ENCODE measurements at places on chromosomes 13 and 19.

- peak; percentile 78 for DNase-seq
Observed at GRCh38 chr13:108827646-108828045, 198.2 kb downstream of the MYO16 start.

- DNase-seq, result no peak
Observed at GRCh38 chr19:44666852-44667556, 4.3 kb upstream of the CEACAM19 start.

DNA sequence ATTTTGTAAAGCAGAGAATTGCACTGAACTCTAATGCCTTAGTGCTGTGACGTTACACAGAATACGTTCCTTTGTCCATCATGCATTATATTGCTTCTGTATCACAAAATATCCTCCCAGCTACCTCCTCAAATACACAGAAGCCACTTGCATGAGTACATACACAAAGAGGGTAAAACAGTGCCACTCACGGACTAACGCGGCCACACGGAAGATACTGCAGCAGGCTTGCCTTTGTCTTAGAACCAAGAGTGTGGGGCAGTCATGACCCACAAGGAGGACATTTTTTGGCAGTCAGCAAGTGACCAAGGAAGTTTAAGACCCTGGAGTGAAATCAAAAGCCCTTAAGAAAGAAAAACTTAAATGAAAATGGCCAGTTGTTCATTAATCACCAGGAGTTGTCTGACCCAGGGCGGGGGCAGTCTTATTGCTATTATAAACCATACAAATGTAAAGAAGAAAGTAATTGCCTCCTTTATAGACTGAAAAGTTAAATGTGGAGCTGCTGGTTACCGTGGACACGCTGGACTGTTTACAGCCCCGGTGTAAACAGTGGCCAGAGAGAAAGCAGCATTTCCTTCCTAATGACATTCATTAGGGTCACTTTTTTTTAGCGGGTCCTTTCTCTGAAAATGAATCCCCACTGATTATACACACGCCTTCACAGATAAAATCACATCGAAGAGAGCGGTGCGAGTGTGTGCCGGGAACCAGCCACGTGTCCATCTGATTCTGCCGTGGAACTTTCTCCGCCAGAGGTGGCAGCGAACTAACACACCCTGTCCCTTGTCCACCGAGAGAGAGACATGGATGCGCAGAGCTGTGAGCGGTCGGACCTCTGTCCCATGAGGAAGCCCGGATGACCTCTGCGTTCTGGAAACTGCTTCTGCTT, 66.8 kb downstream of the SOX1 start:
- DNase-seq, result no peak

DNA sequence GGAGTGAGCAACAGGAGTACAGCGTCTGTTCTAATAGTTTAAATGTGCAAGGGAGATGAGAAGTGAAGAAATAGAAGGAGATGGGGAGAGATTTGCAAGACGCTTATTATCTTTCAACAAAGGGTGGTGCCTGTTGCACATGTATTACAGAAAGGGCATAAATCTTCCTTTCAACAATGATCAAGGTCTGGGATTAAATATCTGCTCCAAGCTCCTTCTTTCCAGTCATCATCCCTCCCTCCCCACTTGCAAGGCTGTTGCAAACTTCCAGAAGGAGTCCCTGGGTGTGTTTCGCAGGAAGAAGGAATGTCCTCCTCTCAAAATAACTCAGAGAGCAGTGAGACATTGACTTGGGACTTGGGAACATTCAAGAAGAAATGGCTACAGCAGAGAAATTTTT, 63.5 kb upstream of the MYCBP2 start:
- DNase-seq, result no peak

DNA sequence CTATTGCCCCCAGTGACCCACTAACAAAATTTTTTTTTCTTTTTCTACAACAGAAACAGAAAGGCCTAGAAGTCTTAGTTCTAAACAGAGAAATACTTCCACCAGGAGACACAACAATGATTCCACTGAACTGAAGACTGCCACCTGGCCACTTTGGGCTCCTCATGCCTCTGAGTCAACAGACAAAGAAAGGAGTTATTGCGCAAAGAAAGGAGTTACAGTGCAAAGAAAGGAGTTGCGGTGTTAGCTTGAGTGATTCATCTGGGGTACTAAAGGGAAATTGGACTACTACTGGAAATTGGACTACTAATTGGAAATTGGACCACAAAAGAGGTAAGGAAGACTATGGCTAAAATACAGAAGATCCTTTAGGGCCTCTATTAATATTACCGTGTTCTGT, 116.6 kb downstream of the PCDH17 start:
- no peak for DNase-seq

DNA sequence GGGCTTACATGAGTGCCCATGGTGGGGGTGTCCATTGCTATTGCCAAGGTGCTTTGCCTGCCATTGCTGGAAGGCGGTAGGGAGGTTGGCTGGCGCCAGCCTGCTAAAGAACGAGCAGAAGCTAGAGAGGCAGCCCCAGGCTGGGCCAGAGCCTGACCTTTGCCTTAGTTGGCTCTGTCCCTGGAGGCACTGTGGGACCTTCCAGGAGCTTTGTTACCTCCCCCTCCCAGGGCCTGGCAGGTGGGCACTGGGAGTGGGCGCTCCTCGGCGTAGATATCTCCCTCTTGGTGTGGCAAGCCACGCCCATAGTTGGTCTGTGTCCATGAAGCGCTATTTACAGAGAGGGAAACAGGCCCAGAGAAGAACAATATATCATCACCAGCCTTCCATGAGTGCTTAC, 2.3 kb upstream of the SLC25A42 start:
- no peak for DNase-seq

- no peak for DNase-seq
Observed at GRCh38 chr19:21158523-21159135, 16.8 kb downstream of the ZNF431 start.

DNA sequence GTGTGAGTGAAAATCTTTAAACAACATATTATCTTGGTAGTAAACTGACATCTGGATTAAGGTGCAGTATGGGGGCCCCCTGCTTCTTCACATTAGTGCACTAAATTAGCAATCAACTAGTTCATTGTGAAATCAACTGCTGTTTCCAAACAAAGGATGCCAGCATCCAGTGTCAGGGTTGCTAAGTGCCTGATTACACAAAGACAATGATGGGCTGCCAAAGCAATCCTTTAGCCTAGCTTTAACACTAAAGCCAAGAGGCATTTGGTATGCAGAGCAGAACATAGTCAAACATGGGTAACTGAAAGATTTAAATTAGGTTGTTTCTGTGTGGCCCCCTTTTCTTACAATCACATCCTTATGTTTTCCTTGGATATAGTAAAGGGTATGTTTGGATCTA, 543.1 kb upstream of the SLITRK5 start:
- DNase-seq, result peak; percentile 85

DNA sequence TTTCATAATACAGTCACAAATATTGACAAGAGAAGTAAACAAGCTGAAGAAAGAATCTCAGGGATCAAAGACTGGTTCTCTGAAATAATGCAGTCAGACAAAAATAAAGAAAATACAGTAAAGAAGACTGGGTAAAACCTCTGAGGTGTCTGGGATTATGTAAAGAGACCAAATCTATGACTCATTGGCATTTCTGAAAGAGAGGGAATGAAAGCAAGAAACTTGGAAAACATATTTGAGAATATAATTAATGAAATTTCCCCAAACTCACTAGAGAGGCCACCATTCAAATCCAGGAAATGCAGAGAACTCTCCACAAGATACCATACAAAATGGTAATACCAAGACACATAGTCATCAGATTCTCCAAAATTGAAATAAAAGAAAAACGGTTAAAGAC, 53.0 kb upstream of the GPC6 start:
- no peak for DNase-seq

GRCh38 chr13:105170438-105170837, 1365.0 kb downstream of the EFNB2 start:
- no peak for DNase-seq

GRCh38 chr13:27631156-27631555, 9.5 kb downstream of the POLR1D start:
- DNase-seq, result no peak

GRCh38 chr19:6753178-6754031, 13.8 kb downstream of the SH2D3A start:
- DNase-seq, result no peak

GRCh38 chr13:38417727-38418126, 68.1 kb downstream of the UFM1 start:
- peak; percentile 3 for DNase-seq

GRCh38 chr13:31768351-31768750, 29.0 kb downstream of the RXFP2 start:
- no peak for DNase-seq

DNA sequence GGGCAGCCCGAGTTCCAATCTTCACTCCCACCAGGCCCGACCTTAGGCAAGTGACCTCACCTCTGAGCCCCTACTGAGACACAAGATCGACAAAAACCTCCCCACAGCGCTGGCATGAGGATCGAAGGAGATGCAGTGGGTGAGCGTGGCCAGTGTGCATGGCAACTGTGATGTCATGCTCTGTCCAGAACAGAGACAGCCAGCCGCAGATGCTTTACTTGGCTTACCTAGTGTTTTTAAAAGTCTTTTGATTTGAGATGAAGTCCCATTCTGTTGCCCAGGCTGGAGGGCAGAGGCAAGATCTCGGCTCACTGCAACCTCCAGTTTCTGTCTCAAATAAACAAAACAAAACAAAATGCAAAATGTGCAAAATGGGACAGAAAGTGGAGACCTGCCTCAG, 47.4 kb upstream of the CCNE1 start:
- DNase-seq, result no peak

DNA sequence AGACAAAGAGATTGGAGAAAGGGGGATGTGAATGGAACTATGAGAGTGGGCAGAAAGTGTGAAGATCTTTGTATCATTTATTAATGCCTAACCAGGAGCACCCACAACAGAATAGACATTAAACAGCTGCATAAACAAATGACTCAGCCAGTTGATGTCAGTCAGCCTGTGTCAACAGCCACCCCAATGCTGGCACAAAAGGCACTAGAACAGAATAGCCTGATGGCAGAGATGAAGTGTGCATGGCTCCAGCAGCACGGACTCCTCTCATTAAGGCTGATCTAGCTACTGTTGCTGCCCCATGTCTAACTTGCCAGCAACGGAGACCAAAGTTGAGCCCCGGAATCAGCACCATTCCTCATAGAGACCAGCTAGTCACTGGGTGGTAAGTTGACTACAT, 7.8 kb downstream of the CPB2 start:
- DNase-seq, result peak; percentile 50

GRCh38 chr19:46998445-46999125, 21.1 kb upstream of the NPAS1 start:
- no peak for DNase-seq

- no peak for DNase-seq
Observed at GRCh38 chr19:49125025-49125731, 5.8 kb downstream of the PPFIA3 start.

DNA sequence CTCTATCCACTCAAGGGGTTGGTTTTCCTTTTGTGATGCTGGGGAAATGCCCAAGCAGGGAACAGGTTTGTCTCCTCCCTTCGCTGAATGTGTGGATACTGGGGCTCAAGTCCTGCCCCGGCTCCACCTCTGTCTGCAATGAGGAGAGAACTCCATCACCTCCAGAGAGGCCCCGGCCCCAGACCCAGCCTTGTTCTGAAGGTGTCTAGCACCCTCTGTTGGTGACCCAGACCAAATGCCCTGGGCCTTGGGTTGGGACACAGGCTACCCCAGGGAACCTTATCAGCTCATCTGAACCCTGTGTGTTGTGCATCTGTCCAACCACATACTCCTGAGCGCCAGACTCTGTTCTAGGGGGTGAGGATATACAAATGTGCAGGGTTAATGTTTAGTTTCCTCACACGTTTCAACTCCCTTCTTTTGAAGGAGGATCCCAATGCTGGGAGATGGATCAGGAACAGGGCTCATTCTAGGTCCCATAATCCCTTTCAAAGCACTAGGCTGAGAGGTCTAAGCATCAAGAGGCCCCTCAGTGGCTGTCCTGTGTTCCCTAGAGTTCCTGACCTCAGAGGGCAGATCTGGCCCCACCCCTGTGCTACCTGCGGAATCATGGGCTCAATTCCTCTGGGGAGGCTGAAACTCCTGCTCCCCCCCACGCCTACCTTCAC, 112.5 kb upstream of the SLC7A1 start:
- DNase-seq, result peak; percentile 45

GRCh38 chr13:104650431-104650830, 1584.2 kb upstream of the SLC10A2 start:
- DNase-seq, result no peak

DNA sequence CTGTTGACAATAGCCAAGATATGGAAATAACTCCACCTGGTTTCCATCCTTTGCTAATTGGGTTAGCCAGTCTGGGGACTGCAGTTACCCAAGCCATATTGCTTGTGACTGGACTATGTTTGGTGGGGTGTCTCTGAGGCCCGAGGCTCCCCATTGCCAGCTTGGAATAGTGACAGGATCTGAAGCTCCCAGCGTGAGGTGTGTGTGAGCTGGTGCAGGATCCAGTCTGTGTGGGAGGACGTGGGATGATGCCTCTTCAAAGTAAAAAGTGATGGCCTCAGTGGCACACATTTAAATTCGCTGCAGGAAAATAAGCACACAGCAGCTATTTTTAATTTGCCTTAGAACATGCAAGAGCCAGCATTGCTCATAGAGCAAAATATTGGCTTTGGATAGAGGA, 75.0 kb downstream of the TEX26 start:
- DNase-seq, result no peak

- DNase-seq, result no peak
Observed at GRCh38 chr13:30737511-30738337, 2.4 kb downstream of the ALOX5AP start.

DNA sequence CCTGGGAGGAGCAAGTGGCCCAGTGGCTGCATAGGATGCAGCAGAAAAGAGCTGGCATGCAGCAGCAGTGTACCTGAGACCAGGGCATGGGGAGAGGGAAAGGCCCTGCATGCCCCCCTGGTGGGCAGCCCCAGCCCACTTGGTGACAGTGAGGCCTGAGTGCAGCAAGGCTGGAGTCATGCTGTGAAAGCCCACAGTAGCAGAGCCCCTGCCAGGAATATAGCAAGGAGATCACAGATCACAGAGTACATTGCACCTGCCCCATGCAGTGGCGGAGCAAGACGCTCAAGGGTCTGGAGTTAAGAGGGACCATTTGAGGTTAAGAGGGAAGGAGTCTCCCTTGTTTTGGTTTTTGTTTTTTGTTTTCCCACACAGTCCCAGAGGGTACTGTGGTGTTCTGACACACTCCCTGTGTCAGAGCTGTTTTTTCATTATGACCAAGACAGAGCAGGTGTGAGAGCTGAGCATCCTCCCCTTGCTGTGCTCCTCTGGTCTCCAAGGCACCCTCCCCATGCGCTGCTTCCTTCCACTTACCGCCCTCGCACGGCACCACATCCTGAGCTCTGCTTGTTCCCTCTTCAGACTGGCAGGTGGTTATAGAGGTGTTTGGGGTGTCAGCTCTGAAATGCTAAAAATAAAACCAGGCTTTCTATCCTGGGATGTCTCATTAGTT, 85.0 kb upstream of the UBL3 start:
- DNase-seq, result peak; percentile 56

DNA sequence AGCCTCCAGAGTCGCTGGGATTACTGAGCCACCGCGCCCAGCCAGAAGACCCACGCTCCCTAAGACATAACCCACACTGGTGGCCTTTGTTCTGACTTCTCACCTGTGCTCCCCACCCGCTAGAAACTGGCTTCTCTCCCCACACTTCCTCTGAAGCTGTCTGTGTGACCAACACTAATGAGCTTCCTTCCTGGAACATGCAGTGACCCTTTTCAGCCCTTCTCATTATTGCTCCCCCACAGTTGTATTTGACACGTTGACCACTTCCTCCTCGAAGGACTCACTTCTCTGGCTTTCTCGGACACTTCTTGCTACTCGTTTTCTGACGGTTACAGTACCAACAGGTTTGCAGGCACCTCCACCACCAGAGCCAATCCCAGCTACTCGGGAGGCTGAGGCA, 10.9 kb downstream of the NCR1 start:
- no peak for DNase-seq

Measured in NCI-H1417 (cell line).